ENCODE measurements at places on chromosomes 7 and 10.

DNA sequence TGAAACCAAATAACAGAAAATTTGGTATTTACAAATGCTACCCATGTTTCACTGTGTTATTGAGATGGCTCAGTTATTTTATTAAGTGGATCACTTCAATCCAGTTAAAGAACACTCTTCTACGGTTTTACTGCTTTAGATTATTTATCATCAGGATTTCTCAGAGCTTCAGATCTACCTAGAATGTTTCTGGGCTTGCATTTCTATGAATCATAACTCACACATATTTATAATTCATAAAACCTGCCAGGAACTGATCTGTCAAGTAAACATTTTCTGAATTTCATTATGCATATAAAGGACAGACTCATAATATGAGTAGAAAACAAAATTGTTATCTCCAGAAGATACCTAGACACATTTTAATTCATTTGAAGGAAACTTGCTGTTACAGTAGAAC lies 1172.3 kb upstream of the LRRTM3 start:
- no peak for DNase-seq

- DNase-seq: no peak
Measured at GRCh38 chr10:45044290-45044689, 43.6 kb downstream of the ZNF22 start.

DNA sequence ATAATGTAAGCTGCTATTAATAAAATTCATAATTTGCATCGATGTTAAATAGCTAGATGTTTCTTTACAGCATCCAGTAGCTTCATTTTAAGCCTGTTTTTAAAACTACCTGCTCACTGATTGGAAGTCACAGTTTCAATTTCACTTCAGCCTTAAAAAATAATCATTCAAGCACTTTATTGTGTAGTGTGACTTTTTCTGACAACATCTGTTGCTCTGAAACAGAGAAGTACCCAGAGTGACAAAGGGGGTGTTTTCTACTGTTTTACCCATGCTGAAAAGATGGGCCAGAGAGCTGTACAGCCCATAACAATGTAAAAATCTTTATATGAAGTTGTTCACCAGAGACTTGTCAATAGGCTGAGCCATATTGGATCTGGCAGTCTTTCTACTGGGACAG lies 437.2 kb downstream of the MDFIC start:
- DNase-seq: no peak

DNA sequence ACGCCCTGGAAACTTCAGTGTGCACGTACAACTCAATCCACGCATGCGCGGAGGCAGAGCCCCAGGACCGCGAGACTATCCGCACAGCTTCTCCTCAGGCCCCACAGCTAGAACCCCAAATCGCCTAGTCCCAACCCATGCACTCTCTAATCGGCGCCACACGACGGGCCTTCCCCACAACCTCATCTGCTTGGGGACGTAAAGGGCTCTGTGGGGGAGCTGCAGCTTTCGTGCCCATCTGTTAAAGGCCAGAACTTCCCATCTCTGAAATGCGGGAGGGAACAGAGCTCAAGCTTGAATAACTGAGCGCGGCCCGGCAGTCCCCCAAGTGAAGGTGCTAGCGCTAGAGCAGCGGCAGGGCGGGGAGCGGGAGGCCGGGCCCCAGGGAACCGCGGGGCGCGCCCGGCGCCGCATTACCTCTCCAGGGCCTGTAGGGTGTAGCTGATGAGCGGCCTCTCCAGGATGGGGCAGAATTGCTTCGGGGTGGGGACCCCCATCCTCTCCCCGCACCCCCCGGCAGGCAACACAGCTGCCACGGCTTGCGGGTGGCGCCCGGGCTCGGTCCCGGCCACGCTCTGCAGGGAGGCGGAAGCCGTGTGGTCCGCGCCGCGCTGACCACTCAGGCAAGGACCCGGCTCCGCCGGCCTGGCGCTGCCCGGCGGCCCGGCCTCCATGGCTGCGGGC lies 547 bp downstream of the CRPPA start:
- peak; percentile 69 for DNase-seq

- no peak for DNase-seq
Measured at GRCh38 chr7:42690794-42691639, 220.9 kb downstream of the C7orf25 start.

- DNase-seq: no peak
Measured at GRCh38 chr10:48733329-48733728, 48.7 kb downstream of the WDFY4 start.

DNA sequence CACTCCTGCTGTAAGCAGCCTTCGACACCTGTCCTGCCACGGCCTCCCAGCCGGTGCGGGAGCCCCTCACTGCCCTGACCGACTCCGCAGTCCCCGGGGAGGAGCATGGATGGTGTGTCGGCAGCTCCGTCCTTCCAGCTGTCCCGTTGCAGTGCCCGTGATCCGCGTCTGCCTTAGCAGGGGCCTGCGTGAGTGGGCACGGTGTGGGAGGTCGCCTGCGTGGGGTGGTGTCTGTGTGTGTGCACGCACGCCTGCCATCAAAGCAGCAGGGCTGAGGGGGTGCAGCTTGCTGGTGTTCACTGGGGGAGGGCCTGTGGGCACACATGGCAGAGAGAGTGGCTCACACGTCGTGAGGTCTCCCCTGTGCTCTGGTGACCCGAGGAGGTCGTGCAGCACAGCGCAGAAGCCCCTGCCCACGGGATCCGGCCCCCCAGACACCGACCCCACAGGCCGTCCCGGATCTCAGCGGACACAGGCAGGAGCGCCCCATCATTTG lies 10.3 kb downstream of the MAFK start:
- DNase-seq: no peak

GRCh38 chr10:72270607-72271281 lies 3.0 kb upstream of the DDIT4 start:
- DNase-seq: no peak

DNA sequence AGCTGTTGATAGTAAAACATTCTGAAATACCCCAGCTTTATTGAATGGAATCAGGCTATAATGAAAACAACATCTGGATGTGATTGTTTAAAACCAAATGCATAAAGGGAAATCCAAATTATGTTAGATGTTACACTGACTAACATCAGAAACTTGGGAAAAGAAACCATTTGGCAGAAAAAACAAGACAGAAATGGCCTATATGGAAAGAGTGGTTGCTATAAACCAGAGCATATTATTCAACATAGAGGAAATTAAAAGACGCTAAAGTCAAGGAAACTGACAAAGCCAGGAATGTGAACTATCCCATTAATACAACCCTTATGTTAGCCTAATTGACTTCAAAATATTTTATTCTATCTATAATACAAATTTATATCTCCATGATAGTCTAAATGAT lies 53.0 kb upstream of the CABCOCO1 start:
- no peak for DNase-seq

- no peak for DNase-seq
Measured at GRCh38 chr10:15369256-15370211, 1.6 kb downstream of the FAM171A1 start.

DNA sequence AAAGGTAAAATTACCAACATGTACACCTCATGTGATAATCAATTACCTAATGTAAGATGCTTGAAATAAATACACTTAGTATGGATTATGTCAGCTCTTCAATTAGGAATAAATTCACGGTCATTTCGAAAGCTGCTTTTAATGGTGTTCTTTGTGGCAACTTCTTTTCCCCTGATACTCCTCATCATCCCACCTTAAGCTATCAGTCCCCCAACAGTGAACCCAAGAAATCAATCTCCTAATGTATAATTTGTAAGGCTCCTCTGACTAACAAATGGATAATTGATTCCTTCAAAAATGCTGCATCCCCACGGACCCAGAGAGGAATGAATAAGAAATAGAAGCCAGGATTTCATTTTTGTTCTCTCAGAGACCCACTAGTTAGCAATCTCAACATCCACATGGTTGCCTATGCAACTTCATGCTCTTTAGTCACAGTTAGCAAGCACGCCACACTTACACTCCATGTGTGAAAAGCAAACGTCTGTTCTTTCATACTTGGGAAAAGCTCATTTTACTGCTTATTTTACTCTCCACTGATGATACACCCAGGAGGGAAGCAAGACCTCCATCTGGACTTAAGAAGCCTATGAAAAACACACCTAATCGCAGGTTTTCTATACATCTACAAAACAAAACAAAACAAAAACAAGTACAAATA lies 70.1 kb downstream of the VPS41 start:
- no peak for DNase-seq

GRCh38 chr10:11170993-11171851 lies 153.6 kb downstream of the CELF2 start:
- DNase-seq: peak; percentile 33
